Chondrocyte (in vitro differentiated cells): ENCODE measurements at places on chromosomes 4 and X. TPM values are rescaled to one million over a fixed set of nuclear protein-coding genes. Genes with fewer than 3 reads are reported as not detected.

Gene GPR50
- total RNA-seq: not detected in 3 replicates

Gene EVC2
- total RNA-seq: 2.8 to 5.5 TPM (median 5.5 TPM) in 3 replicates

Gene GLRA2
- not detected in 3 replicates for total RNA-seq

Gene SCML2
- 2.8 to 3.3 TPM (median 3.0 TPM) in 3 replicates for total RNA-seq

Gene SPANXN4
- not detected in 3 replicates for total RNA-seq

GRCh38 chr4:168737806-168738172 lies 240.9 kb downstream of the PALLD start:
- H3K4me1 ChIP-seq: peaks cover 83% of the 10 kb centered on the region
- peak overlapping the region; percentile 71 for H3K27ac ChIP-seq
- peaks cover 33% of the 10 kb centered on the region for H3K36me3 ChIP-seq
- no peak overlapping the region for H3K4me3 ChIP-seq

DNA sequence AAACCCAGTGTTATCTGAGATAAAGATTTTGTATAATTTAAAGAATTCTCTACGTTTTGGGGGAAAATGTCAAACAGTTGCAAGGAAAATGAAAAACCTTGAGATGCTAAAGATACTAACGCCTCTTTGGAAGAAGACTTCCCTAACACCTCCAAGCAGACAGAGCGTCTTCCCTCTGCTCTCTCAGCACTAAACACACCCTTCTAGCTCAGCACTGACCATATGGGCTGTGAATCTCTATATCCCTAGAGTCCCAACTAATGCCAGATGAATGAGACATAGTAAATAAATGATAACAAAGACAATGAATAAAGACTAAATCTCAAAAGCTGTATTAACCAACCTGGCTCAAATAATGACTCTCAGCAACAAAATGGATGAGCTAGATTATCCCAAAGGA lies 13.3 kb downstream of the FUNDC1 start:
- H3K27me3 ChIP-seq: no peaks in the 10 kb centered on the region
- no peak overlapping the region for H3K27ac ChIP-seq
- no peak overlapping the region for H3K4me3 ChIP-seq
- no peaks in the 10 kb centered on the region for H3K4me1 ChIP-seq
- H3K36me3 ChIP-seq: peaks cover 4% of the 10 kb centered on the region

DNA sequence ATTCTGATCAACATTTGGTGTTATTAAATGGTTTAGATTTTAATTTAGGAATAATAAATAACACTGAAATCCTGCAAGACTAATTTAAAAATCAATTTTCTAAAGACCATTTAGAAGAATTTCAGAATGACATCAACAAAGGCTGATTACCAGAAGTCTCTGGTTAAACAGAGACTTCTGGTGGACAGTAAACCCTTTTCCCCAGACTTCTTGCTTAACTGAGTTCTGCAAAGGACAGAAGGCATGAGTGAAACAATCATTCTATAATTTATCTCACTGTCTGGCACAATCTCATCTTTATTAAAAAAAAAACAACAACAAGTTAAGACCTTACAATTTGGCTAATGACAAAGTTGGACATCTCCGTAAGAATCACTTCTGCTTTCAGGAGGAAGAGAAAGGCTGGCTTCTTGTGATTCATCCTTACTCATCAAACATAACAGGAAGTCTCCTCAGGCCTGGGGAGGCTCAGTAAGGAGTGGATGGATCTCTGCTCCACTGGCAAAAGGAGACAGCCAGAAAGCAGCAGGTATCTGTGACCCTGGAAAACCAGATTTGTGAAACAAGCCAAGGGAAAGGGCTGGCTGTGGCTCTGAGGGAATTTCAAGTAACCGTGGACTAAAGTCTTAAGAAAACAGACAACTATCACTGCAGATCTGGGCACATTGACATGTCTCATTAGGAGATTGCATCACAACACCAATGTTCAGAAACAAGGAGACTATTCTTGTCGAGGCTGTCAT lies 908 bp upstream of the TLR6 start:
- no peaks in the 10 kb centered on the region for H3K27me3 ChIP-seq
- H3K36me3 ChIP-seq: no peaks in the 10 kb centered on the region
- peaks cover 35% of the 10 kb centered on the region for H3K4me1 ChIP-seq
- peak overlapping the region; percentile 94 for H3K27ac ChIP-seq
- DNase-seq: no peak

DNA sequence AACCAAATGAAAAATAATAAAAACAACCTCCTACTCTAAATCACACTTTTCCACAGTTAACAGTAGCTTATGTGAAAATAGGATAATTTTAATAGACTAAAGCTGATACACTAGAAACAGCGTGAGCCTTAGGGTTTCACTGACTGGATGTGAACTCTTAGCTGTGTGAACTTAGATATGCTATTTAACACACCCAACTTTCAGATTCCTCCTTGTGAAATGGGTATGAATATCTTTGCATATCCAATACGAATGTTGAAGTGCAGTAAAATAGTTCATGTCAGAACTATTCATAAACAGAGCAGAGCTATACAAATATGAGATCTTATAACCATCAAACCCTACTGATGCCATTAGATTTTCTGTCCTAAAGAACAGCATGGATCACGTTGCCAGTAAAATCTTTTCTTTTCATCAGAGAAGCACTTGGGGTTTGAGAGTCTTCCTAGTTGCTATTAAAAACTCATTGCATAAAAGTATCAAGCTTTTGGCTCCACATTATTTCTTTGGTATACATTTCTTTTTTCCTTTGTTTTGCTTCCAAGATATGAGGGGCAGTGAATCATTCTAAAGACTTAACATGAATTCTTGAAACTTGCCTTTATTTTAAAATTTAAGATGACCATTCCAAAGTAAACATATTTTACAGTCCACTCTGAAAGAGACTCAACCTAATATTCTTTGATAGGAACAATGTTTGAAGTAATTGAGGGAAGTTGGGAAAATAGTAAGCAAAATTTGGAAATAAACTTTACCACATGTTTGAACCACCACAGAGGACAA lies 102.4 kb downstream of the CPE start:
- H3K36me3 ChIP-seq: peaks cover 9% of the 10 kb centered on the region
- H3K27me3 ChIP-seq: no peaks in the 10 kb centered on the region
- peaks cover 33% of the 10 kb centered on the region for H3K4me1 ChIP-seq
- no peak for DNase-seq

DNA sequence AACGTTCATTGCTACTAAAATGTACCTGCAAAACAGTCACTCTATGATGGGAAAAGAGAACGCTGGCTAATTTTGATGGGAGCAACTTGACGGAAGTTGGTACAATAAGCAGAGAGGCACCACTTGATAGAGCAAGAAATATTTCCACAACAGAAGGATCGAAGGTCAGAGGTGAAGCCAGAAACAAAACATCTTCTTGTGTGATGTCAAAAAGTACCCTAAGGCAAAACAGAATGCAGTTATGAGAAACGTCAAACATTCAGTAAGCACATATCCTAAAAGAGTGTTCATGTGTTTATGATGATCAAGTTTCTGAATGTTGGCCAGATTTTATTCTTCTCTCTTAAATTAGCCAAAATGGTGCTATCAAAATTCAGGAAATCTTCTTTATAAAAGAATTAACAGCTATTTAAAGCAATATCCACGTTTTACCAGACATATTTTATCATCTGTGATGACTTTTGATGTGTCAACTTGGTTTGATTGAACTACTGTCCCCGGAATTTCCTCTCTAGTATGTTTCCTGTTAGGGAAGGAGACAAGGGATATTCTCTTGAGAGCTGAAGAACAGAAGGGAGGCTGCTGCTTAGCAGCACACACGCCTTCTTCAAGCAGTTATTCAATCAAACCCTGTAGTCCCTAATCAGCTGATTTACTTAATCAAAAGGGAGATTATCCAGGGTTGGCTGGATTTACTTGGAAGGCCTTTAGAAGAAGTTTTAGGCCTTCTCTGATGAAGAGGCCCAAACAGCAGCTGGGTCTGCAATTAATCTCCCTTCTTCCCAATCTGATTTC lies 15.7 kb downstream of the AASDH start:
- no peaks in the 10 kb centered on the region for H3K4me1 ChIP-seq
- H3K27me3 ChIP-seq: no peaks in the 10 kb centered on the region
- peak overlapping the region; percentile 50 for H3K27ac ChIP-seq
- no peak for DNase-seq
- H3K4me3 ChIP-seq: no peak overlapping the region
- peaks cover 10% of the 10 kb centered on the region for H3K36me3 ChIP-seq

DNA sequence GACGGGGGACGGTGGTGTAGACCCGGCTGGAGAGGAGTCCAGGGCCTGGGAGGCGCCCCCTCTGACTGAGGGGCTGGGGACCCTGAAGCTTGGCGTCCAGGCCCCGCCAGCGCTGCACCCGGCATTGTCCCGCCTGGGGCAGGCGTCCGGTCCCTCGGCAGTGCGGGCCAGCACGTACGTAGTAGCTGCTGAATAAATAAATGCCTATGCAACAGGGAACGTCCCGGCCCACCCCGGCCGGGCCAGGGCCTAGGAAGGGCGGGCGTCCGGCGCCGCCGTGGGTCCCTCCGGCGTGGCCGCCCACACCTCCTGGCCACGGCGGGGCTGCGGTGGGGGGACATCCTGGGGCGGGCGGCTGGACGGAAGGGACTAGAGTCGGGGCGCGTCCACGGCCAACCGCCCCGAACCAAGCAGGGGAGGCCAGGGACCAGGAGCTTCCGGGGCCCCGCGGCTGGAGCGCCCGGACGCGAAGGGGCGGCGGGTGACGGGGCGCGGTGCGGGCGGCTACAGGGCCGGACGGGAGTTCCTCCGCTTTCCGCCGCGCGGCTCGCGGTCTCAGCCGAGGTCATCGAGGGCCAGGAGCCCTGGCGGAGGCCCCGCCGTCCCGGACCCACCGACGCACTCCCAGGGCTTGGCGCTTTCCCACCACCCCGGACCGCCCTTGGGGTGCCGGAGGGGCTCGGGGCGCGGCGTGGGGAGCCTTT lies 886 bp upstream of the WWC2 start:
- H3K36me3 ChIP-seq: no peaks in the 10 kb centered on the region
- H3K4me3 ChIP-seq: peak overlapping the region; percentile 70
- peak overlapping the region; percentile 84 for H3K27ac ChIP-seq
- no peaks in the 10 kb centered on the region for H3K27me3 ChIP-seq
- H3K4me1 ChIP-seq: peaks cover 41% of the 10 kb centered on the region

DNA sequence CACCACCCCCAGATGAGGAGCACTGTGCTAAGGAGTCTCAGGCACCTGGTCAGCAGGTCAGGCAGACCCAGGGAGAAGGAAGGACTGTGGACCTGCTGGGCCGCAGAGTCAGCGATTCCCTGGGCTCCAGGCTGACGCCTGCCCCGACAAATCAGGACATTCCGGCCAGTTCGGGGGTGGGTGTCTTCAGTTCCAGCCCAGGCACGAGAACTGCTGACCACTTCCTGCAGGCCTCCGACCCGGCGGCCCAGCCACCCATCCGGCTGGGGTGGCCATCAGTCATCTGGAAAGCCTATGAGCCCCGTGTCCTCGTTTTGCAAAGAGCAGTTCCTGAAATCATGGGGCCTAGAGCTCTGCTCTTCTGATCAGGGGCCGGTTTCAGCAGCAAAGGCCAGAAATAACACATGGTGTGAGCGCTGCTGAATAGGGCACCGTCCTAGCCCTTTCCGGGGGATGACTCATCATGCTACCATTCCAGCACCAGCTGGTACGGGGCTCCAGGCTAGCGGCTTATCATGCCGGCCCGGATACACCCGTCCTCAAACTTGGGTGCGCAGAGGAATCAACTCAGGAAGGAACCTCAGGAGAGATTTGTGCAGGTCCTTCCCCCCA lies 7.8 kb upstream of the SH3TC1 start:
- DNase-seq: no peak
- H3K36me3 ChIP-seq: no peaks in the 10 kb centered on the region
- peaks cover 9% of the 10 kb centered on the region for H3K27me3 ChIP-seq
- peak overlapping the region; percentile 73 for H3K27ac ChIP-seq
- no peak overlapping the region for H3K4me3 ChIP-seq

- H3K4me1 ChIP-seq: no peaks in the 10 kb centered on the region
- no peaks in the 10 kb centered on the region for H3K27me3 ChIP-seq
- no peak overlapping the region for H3K27ac ChIP-seq
- no peak overlapping the region for H3K4me3 ChIP-seq
- no peak for DNase-seq
- H3K36me3 ChIP-seq: peaks cover 3% of the 10 kb centered on the region
Observed at GRCh38 chrX:2658585-2659292, 32.4 kb upstream of the CD99 start.

DNA sequence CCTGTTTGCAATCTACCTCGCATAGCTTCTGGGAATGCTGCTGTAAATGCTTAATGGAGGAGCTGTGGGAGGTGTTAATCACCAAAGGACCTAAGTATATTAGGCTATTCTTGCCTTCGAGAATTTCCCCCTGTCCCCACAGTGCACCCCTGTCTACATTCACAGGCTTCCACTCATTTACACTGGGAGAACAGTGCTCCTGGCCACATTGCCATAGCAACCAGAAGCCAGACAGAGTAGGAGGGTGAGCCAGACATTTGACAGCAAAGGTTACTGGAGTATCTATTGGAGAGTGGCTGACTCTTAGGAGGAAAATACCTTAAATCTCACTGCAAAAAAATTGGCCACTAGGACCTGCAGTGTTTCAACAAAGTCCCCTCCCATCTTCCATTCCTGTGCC lies 185.9 kb upstream of the PBDC1 start:
- no peak for DNase-seq
- H3K27ac ChIP-seq: no peak overlapping the region
- H3K4me1 ChIP-seq: no peaks in the 10 kb centered on the region
- H3K36me3 ChIP-seq: no peaks in the 10 kb centered on the region

- peaks cover 31% of the 10 kb centered on the region for H3K4me1 ChIP-seq
- DNase-seq: no peak
- H3K27ac ChIP-seq: peak overlapping the region; percentile 81
- H3K4me3 ChIP-seq: no peak overlapping the region
- H3K36me3 ChIP-seq: peaks cover 8% of the 10 kb centered on the region
- H3K27me3 ChIP-seq: no peaks in the 10 kb centered on the region
Observed at GRCh38 chr4:102734591-102735385, 26.0 kb downstream of the MANBA start.

DNA sequence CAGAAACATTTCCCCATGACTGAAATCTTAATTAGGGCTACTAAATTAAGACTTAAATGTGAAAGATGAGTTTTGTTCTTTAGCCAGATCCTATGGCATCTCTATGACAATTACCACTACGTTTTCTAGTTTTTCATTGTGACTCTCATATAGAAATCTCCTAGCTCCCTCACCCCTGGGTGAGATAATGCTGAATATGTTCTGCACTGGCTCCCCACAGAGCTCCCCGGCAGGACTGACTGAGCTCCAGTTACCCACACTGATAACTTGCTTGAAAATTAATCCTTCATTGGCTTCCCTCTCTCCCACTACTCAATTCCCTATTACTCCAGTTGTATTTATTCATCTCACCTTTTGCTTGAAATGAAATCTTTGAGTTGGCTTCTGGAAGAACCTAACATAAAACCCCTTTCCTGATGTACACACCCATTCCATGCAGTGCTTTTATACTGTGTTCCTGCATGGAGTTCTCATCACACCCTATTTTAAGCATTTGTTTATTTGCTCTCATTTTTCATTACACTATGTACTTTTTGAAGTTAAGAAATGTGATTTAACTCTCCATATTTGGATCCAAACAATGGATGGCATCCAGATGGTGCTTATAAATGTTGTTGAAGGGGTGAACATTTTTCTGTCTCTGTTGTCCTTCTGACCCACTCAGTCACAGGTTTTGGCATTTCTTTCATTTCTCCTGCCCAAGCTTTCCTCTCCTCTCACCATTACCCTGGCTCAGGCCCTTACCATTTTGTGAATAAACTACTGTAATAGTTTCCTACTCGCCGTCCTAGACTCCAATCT lies 623.4 kb downstream of the SPRY1 start:
- no peak for DNase-seq
- peak overlapping the region; percentile 11 for H3K27ac ChIP-seq
- H3K36me3 ChIP-seq: no peaks in the 10 kb centered on the region
- H3K4me3 ChIP-seq: no peak overlapping the region
- peaks cover 22% of the 10 kb centered on the region for H3K4me1 ChIP-seq
